Stimulated activated CD4-positive, alpha-beta T cell treated with anti-CD3 and anti-CD28 coated beads, Interleukin-1b, Interleukin-23, amount 100 ng/mL, for 1 hour (primary cell): ENCODE measurements at places on chromosomes 3 and 15.

- no peak for DNase-seq
These were observed 455.8 kb downstream of the GABRG3 start for GRCh38 chr15:27426805-27427204.

DNA sequence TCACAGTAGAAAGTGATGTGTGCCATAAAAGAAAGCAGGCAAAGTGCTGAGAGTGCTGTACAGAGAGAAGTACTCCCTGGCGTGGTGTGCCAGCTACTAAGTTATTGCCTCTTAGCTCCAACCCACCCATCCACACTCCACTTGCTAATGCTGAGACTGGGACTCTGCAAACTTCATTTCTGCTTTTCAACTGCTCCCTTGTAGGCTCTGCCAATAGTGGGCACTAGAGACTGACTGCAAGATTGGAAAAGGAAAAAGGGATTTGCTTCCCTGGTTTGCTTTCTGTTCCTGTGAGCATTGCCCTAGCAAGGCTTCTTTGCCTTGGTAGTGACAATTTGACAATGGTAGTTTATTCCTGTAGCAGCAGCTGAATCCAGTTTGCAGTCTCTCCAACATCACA is 56.5 kb upstream of the TMEM108 start:
- no peak for DNase-seq

DNA sequence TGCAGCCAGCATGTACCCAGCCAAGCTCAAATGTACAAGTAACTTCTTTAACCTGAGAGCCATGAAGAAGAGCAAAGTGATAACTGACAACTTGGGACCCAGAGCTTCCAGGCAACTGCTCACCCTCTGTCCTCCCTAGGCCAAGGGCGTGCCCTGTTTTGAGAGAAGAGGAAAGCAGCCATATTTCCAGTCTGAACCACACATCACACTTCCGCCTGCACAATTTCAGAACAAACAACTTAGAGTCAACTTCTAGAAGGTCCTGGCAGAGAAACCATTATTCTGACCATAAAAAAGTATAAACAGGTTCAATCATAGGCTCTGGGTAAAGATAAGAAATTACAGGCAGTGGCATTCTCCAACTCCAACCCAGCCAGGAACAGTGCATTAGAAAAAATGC is 50.1 kb downstream of the ITGB5 start:
- no peak for DNase-seq

DNA sequence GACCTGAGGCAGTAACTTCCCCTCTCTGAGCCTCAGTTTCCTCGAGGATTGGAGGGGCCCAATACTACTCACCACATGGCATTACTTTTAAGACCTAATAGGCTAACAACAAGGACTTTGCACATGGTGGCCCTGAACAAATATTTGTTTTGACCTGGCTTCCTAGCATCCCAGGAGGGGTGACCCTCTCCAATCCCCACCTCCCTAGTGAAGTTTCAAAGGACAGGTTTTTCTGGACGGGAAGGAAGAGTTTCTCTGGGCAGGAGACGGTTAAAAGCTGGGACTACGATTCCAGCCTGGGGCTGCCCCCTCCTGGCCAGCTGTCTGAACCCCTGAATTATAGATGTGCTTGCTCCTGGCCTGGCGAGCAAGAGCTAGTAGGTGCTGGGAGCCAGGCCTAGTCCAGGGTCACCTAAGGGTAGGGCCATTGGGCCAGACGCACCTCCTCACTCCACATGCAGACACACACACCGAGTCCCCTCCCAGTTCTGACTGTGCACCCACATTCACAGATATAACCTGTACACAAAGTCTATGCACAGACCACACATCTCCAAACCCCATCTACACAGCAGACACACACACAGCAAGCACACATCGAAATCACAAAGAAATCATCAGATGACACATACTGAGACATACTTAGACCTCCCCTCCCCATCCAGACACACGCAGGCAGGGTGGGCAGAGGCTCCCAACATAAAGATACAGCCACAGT is 2.7 kb upstream of the ISL2 start:
- no peak for DNase-seq

GRCh38 chr3:129000742-129001100 is 383 bp upstream of the EFCC1 start:
- no peak for DNase-seq

- DNase-seq, result no peak
These were observed 2.5 kb upstream of the FBN1 start for GRCh38 chr15:48647962-48648361.

DNA sequence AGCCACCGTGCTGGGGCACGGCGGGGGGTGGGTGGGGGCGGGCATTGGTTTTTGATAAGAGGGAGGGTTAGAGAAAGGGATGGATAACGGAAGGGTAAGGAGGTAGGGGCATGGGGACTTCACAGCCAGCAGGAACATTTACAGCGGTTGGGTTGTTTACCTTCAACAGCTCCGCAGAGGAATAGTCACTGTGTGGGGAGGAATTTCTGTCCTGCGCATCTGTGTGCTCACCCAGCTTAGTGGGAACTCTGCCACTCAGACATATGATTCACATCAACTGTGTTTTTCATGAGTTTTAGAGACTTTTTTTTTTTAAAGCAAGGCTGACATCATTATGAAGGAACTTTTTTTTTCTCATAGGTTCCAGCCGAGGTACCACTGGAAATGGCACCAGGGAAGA is 19.6 kb downstream of the CHRD start:
- DNase-seq, result no peak

DNA sequence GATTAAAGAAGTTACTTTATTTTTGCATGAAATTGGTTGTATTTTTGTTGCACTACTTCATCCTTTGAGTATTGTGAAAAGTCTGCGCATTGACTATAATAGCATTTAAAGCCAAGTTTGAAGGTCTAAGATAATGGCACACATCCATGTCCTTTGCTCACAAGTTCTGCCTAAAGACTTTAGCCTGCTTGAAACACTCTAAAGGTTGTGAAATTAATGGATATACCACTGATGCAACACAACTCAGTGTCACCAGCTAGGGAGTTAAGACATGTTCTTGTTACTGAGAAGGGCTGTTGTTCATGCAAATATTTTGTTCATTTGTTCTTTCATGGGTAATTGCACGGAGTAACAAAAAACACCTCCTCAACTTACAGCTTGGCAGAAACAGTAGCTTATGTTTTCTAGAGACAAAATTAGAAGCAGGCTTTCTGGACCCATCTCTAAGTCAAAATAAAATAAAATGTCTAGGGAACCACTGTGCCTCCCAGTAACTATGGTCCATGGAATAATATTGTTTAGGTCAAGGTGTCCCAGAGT is 83.9 kb downstream of the PPARG start:
- no peak for DNase-seq

DNA sequence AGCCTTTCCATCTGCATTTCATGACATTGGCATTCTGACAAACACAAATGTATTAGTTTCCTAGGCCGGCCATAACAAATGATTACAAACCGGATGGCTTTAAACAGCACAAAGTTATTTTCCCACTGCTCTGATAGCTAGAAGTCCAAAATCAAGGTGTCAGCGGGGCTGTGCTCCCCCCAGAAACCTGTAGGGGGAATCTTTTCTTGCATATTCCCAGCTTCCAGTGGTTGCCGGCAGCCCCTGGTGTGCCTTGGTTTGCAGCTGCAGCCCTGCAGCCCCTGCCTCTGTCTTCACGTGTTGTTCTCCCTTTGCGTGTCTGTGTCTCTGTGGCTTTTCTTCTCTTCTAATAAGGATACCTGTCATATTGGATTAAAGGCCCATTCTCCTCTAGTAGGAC is 79.0 kb upstream of the CDV3 start:
- DNase-seq, result no peak

- DNase-seq, result no peak
These were observed 41.4 kb upstream of the CA12 start for GRCh38 chr15:63422891-63423590.
